ENCODE measurements at places on chromosomes 12 and 14.

GRCh38 chr12:124608450-124608870 is 41.0 kb upstream of the NCOR2 start:
- DNase-seq, result no peak

DNA sequence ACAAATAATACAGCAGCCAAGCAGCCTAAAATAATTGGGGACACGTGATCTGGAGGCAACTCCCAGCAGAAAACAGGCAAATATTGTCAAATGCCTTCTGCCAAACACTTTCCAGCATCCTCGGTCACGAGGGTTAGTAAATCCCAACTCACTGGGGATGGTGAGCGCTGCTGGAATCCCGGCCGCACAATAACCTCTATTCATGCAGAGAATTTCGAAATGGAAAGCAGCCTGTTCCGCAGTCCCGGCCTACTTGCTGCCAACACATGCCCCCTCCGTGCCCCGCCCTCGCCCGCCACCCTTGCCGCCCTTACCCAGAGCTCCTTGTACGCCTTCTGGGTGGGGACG is 62.2 kb downstream of the RFX4 start:
- DNase-seq, result no peak

DNA sequence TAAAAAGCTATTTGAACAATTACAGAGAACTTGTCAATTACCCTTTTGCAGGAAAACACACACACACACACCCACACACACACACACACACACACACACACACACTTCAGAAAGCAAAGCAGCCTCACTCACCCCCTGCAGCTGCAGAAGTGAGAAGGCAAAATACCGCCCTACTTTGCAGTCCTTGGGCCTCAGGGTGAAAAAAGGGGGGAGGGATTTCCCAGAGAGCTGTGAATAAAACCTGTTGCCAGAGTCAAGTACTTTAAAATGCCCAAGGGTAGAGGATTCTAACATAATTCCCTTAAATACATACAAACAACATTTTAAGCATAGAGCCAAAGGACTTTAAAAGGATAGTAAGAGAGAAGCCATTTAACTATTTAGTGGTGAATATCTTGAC is 285.9 kb downstream of the MDGA2 start:
- DNase-seq, result no peak

DNA sequence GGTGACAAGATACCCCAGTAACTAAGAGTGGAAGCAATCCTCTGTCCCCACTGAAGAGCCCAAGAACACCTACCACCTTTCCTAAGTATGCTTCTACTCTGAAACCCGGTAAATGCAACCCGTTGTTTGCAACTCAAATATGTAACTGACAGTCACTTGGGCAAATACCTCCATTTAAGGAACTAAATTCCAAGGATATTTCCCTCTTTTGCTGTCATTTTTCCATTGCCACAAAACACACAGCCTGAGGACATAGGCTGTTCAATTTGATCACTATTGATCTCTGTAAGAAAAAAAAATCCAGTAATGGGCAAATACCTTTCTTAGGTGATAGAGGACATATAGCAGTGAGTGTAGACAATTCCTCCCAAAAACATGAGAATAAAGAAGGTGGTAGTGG is 6.6 kb upstream of the PHLDA1 start:
- DNase-seq, result no peak

DNA sequence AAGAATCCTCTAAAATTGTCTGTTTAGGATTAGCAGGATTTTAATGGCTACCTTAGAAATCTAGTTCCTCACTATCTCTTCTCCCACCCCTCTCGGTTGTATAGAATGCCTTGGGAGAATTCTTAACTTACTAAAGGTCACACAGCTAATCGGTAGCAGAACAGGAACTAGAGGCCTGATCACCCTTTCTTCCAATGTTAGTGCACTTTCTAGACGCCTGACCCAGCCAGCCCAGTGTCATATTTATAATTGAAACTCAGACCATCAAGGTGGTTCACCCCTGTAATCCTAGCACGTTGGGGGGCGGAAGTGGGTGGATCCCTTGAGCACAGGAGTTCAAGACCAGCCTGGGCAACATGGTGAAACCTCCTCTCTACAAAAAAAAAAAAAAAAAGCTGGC is 1.7 kb downstream of the TIGAR start:
- DNase-seq, result no peak

DNA sequence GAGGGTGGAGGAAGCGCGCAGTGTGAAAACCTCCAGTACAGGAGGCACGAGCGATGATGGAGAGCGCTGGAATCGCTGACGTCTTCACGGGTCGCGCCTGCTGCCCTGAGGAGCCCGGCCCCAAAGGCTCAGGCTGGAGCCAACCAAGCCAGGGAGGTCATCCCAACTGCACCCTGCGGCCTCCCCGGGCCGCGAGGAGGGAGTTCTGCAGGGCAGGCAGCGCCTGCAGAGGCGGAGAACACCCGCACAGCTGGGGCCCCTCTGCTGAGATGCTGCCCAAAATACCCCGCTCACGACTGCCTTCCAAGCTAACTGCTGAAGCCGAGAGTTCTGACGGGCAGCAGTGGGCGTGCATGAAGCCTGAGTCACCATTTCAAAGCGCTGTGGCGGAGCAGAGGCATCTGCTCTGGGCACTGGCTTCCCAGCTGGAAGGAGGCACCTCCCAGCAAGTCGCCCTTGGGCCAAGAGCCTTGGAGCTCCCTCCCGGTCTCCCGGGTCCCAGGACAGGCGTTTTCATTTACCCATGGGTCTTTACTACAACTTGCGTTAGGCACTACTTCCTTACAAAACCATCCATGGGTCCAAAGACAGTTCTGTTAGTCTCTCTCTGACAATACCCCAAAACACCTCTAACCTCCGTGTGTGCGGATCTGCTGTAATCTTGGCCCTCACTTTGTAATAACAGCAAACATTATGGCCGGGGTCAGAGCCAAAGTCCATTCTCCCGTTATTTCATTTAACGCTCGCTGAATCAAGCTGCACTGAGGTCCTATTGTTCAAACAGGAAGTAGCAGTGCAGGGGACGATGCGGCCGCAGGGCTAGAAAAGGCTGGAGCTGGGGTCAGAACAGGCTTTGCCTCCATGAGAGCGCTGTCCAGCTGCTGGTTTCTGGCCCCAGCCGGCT is 60.1 kb upstream of the RIMBP2 start:
- peak; percentile 50 for DNase-seq

- no peak for DNase-seq
These were observed 57.9 kb upstream of the DCN start for GRCh38 chr12:91240386-91241095.

DNA sequence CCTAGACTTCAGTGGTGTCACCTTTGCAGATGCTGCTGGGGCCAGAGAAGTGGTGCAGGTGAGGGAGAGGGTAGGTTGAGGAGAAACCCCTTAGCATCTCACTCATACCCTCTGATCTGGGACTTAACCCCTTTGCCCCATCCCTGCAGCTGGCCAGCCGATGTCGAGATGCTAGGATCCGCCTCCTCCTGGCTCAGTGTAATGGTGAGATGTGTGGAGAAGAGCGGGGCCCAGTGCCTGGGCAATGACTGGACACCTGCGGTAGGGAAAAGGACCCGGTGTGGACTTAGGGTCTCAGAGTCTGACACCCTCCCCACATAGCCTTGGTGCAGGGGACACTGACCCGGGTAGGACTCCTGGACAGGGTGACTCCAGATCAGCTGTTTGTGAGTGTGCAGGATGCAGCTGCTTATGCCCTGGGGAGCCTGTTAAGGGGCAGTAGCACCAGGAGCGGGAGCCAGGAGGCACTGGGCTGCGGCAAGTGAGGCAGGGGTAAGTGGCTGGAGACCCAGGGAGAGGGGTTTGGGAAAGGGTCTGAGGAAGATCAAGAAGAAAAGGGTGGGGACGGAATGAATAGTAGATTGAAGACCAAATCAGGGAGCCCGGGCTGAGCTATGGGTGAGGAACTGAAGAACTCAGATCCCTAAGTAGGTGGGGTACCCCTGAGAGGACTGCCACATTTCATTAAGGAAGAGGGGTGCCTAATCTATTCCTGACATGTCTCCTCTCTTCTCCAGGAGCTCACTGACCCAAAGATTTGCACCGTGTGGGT is 7.6 kb downstream of the B4GALNT1 start:
- no peak for DNase-seq

- no peak for DNase-seq
These were observed 75.9 kb downstream of the AEBP2 start for GRCh38 chr12:19515179-19515578.

GRCh38 chr12:94158666-94159065 is 10.3 kb downstream of the PLXNC1 start:
- DNase-seq, result no peak

GRCh38 chr12:98137278-98137677 is 378.1 kb upstream of the TMPO start:
- DNase-seq, result no peak

DNA sequence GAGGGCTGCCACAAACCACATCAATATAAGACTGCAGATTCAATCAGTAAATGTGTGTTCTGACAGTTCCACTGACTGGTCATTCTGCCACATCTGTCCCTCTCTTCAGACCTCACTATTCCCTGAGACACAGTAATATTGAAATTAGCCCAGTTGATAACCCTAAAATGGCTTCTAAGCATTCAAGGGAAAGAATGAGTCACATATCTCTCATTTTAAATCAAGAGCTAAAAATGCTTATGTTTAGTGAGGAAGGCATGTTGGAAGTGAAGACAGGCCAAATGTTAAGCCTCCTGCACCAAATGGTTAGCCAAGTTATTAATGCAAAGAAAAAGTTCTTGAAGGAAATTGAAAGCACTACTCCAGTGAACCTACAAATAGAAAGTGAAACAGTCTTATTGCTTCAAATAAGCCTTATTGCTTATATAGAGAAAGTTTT is 24.5 kb upstream of the KIF21A start:
- no peak for DNase-seq

GRCh38 chr12:104582739-104583138 is 126.0 kb downstream of the CHST11 start:
- no peak for DNase-seq

GRCh38 chr14:89256951-89257350 is 160.1 kb downstream of the FOXN3 start:
- no peak for DNase-seq

DNA sequence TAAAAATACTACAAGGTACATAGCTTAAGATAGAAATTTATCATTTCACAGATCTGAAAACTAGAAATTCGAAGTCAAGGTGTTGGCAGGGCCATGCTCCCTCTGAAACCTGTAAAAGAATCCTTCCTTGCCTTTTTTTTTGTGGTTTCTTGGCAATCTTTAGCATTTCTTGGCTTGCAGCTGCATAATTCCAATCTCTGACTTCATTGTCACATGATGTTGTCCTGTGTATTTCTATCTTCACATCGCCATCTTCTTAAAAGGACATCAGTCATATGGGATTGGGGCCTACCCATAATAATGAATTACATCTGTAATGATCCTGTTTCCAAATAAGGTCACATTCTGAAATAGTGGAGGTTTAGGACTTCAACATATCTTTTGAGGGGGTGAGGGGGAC is 250.4 kb downstream of the TMTC2 start:
- DNase-seq, result no peak

GRCh38 chr14:61145034-61145902 is 135.9 kb downstream of the TMEM30B start:
- DNase-seq, result no peak

- no peak for DNase-seq
These were observed 1.4 kb upstream of the GTF2A1 start for GRCh38 chr14:81222126-81222525.

DNA sequence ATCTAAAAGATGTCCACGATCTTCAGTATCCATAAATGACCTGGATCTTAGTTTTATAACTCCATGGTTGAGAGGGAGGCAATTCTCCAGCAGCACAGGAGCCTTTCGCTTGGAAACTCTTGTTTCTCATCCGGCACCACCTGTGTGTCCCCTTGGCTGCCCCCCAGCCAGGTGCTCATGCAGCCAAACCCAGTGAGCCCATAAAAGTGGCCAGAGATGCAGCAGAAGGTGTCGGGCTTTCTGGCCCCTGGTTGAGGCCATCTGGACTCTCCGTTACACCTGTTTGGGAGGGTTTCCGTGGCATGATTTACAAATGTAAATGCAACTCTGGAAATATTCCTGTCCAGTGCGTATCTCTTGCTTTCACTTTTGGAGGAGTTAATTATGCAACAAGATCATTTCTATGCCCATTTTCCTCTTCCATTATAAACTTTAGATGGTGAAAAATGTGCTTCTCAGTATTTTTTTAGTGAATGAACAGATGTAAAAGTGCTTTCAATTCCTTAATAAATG is 291.1 kb downstream of the DIO2 start:
- no peak for DNase-seq

GRCh38 chr12:112892856-112893255 is 13.9 kb upstream of the OAS1 start:
- DNase-seq, result no peak

GRCh38 chr12:90859591-90859990 is 95.4 kb downstream of the CCER1 start:
- DNase-seq, result no peak

- peak; percentile 58 for DNase-seq
These were observed at the start of gene DACT1 for GRCh38 chr14:58637391-58638230. Gene DACT1, plus strand, starts transcription at chr14:58637962. Its CDS starts 241 bp downstream, at chr14:58638203.

GRCh38 chr14:51129130-51129529 is 34.2 kb upstream of the TRIM9 start:
- DNase-seq, result no peak

DNA sequence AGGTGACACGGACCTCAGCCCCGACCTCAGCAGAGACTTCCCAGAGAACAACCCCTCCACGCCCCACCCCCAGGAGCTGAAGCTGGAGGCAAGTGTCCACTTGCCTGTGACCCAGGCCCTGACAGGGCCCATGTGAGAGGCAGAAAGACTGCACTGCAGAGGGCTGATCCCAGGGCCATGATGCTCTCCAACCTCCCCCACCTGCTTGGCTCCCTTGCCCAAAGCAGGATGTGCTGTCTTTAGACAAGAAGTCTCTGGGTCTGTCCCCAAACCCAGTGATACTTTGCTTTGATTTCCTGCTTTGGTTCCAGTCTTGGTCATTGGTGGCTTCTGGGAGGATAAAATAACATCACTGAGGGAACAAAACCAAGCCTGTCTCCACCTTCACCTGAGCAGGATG is 59.4 kb downstream of the BCL11B start:
- no peak for DNase-seq

DNA sequence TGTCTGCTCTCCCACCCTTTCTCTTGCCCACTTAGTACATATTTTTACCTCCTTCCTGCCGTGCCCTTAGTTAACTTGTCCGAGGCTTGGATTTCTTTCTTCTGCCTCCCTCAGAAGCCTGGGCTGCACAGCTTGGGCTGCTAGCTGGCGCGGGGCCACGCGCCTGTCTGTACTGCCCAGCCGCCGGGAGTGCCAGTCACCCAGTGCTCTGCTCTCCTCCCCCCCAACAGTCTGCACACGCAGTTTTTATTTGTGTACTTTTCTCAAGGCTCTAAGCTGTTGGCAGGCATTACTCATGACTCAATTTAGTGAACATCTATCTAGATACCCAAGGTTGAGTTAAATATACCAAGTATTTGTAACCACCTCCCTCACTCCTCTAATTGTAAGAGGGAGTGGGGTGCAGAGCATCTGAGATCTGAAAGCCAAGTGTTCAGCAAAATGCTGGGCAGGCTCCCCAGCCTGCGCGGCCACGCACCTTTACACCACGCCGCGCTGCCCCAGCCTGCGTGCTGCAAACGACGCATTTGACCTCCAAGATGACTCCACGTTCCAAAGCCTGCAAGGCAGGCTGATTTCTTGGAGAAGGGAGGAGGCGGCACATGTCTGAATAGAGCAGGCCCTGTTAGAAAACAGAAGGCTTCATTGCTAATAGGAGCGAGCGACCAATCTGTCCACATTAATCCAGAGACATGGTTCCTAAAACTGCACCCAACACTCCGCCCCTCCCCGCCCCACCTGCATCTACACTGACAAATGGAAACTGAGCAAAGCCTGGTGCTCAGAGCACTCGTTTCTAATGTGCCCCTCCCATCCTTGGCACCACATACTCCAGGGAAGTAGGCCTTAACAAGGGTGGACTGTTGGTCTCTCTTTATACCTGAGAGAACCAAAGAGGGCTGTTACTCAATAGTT is 18.2 kb upstream of the CACNA2D4 start:
- no peak for DNase-seq
